Gastroesophageal sphincter (tissue), 4 donors: ENCODE measurements at places on chromosomes 1 and 21.

GRCh38 chr1:18012686-18013085, 94.9 kb upstream of the IGSF21 start:
- no peak for ATAC-seq

GRCh38 chr1:53237638-53238037, 680 bp downstream of the MAGOH start:
- ATAC-seq, result no peak

GRCh38 chr1:3490046-3490745, 35.7 kb downstream of the ARHGEF16 start:
- no peak for ATAC-seq

DNA sequence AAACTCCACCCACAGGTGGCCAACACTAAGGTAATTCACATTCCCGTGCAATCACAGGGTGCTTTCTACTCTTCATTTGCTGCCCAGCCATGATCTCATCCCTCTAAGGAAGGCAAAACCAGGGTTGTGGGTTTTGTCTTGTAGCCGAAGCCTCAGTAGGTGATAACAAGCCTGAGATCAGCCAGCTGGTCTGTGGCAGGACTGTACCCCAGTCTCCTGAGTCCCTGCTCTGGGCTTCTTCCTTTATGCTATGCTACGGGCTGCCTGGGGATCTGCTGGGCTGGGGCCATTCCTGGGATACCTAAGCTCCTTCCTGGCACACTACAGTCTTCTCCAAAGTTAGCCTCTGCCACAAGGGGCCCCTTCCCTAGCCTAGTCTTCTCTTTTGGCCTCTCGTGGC, 9.8 kb downstream of the PPFIA4 start:
- no peak for ATAC-seq

DNA sequence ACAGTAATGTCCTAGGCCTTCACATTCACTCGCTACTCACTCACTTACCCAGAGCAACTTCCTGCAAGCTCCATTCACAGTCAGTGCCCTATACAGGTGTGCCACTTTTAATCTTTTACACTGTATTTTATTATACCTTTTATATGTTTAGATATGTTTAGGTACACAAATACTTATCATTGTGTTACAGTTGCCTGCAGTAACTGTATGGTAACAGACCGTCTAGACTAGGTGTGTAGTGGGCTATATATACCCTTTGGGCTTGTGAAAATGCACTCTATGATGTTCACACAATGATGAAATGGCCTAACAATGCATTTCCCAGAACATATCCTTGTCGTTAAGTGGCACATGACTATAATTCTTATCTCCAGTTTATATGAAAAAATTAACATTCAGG, 204.5 kb upstream of the HMCN1 start:
- no peak for ATAC-seq

- no peak for ATAC-seq
Observed at GRCh38 chr1:72037745-72038343, 244.5 kb downstream of the NEGR1 start.

- ATAC-seq, result peak; percentile 78
Observed at GRCh38 chr1:33367485-33368405, 46.8 kb upstream of the A3GALT2 start.

DNA sequence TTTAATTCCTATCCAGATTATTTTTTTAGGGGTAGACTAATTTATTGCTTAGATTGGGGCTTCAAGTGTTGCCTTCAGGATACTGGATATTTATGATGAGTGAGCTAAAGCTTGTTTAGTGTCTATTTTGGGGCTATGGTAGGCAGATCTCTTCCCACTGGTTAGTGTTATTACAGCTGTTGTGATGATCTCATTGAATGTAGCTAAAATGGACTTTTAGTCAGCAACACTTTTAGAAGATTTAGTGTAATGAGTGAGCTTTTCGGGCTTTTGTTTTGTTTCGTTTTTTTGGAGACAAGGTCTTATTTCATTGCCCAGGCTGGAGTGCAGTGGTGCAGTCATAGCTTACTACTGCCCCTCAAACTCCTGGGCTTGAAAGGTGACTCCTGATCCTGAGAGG, 14.2 kb downstream of the THRAP3 start:
- ATAC-seq, result no peak

DNA sequence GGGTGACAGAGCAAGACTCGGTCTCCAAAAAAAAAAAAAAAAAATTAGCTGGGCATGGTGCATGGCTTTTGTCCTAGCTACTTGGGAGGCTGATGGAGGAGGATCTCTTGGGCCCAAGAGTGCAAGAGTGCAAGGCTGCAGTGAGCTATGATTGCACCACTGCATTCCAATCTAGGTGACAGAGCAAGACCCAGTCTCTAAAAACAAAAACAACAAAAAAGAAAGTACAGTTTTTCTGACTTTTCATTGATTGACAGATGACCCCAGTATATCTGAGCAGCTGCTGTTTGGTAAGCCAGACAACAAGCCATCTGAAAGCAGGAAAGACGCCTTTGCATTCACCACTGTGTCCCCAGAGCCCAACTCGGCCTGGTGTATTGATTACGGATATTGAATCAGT, 10.9 kb upstream of the DPT start:
- ATAC-seq, result no peak

DNA sequence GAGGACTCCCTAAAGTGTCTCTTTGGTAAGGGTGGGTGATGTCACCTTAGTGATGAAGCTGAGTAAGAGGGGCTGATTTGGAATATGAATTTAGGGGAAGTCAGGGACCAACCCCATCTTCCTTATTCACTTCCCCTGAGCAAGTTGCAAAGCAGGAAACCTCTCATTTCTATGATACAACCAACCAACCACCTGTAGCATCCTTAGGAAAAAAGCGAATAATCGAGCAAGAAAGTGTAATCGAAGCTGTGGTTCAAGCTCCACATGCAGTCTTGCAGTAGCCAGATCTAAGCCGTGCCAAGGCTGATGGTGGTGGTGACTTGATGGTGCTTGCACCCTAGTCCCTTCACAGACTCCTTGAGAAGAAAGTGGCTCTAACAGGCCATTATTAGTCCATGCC, 3.2 kb downstream of the TEX35 start:
- no peak for ATAC-seq

DNA sequence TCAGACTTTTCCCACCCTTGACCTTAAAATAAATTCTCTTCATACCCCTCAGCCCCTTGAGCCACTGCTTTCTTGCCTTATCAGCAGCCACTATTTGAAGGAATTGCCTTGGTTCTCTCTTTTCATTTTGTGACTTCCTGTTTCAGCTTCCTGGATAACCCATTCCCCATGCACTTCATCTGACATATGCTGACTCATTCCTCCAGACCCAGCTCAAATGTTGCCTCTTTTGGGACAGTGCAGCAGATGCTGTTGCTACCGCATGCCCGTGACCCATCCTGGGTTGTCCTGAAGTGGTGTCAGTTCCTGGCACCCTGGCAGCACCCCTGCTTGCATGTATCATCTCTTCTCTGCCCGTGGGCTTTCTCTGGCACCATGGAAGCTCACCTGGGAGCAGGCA, 496.1 kb downstream of the PTPRU start:
- no peak for ATAC-seq

DNA sequence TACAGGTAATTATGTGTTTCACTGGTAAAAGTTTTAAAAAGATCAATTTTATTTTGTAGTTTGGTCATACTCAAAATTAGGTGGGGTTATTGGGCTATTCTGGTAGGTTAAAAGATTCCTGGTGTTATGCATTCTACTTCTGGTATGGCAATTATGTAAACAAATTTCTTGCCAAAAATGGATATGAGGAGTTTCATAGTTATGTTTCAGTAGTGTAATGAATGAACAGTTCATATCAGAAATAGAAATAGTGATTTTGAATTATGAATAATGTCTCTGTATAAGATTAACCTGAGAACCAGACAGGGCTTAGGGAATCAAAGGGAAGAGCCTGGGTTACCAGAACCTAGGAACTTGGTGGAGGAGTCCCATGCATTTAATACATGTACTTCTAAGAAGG, 15.9 kb downstream of the ATF6 start:
- ATAC-seq, result no peak

DNA sequence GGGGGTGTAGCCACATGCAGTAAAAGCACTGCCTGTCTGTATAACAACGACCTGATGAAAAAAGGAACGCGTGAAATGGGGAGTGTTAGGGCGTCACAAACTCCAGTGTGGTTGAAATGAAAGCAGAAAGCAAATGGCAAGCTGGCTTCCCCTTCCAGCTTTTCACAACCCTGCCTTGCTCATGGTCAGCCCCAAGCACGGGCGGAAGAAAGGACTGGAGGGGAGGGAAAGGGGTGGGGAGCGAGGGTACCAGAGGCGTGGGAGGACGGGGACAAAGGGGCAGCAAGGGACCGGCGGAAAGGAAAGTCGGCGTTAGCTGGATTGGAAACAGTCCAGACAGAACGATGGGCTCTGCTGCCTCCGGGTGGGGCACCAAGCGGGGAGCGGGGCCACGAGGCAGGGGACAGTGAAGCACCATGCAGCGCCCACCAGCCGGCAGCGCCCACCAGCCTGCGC, 9.6 kb downstream of the VPS26C start:
- peak; percentile 50 for ATAC-seq

- no peak for ATAC-seq
Observed at GRCh38 chr21:43191521-43191920, 22.7 kb downstream of the CRYAA start.

GRCh38 chr1:102184477-102184876, 187.8 kb upstream of the OLFM3 start:
- ATAC-seq, result no peak

DNA sequence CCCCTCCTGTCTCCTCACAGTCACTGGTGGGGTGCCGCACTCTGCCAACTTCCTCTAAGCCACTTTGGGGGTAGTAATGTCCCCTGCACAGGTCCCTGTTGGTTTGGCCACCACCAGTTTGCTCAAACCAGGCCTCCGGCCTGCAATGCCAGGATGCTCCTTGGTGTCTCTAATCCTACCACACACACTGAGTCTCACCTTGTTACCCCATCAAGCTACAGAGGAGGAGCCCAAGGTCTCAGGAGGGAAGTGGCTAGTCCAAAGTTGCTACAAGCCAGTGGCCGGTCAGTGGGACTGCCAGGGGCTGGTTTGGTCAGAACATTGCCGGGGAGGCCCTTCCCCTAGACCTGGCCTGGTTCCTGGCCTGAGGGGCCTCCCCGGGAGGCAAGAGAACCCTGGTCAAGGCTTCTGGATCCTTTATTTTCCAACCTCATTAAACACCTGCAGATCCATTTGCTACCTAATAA, 21.5 kb upstream of the LRP8 start:
- ATAC-seq, result no peak

GRCh38 chr1:180199018-180199417, 31.0 kb upstream of the LHX4 start:
- no peak for ATAC-seq

DNA sequence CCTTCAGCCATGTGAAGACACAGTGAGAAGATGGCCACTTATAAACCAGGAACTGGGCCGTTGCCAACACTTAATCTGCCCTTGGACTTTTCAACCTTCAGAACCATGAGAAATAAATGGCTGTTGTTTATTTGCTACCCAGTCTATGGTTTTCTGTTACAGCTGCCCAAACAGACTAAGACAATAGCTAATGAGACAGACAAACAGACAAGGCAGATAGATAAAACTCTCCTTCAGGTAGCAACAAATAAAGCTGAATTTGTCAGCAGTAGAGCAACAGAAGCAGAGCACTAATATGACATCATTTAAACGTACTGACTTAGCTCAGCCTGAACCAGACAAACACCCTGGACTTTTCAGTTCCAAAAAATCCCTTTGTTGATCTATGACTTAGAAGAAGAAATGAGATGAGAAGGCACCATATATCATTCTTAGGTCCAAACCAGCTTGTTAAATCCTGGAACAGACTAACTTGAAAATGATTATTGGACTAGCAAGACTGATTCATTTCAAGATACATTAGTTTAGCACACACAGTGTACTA, 27.0 kb downstream of the ZZZ3 start:
- ATAC-seq, result no peak

DNA sequence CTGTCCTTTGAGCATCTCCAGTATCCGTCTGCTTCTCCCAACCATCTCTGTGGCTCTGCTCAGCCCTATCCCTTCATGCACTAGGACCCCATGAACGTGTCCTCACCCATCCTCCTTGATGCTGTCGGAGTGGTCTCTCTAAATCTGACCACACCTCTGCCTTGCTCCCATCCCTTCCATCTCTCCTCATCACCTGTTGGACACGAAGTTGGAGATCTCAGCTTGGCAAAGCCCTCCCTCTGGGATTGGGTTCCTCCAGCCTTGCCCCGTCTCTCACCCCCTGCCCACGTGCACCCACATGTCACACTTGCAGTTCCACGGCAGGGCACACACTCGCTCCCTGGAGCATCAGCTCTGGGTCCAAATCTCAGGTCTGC, 135.7 kb downstream of the ACTL8 start:
- ATAC-seq, result no peak

DNA sequence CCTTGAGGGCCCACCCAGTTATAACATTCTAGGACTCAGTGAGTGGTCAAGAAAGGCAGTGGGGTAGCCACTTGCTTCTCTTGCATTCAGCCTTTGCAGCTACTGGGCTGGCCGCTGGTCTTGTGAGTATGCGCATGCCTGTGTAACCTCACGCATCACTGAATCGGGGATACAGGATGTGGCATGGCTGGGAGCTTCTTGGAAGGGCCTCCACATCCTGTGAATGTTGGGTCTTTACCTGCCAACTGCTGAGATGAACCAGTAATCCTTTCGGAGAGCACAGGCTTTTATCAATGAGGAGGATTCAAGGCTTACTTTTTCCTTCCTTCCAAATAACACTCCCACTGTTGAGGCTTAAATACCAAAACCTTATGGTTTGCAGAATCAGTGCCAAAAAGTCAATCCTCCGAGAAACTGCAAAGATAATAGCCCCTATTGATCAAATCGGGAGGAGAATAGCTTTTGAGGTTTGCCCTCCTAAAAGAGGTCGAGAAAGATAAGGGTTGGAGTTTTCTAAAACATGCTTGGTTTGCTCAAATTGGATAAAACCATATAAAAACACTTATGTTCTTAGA, 198.9 kb upstream of the UBE2U start:
- no peak for ATAC-seq

DNA sequence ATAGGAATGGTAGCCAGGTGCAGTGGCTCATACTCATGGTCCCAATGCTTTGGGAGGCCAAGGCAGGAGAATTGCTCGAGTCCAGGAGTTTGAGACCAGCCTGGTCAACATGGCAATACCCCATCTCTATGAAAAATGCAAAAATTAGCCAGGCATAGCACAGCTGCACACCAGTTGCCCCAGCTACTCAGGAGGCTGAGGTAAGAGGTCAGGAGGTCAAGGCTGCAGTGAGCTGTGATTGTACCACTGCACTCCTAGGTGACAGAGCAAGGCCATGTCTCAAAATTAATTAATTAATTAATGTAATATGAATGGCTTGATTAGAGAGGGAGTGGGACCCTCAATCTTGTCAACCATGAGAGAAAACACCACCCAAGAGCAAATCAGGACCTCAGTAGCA, 198.7 kb upstream of the DUSP10 start:
- no peak for ATAC-seq

DNA sequence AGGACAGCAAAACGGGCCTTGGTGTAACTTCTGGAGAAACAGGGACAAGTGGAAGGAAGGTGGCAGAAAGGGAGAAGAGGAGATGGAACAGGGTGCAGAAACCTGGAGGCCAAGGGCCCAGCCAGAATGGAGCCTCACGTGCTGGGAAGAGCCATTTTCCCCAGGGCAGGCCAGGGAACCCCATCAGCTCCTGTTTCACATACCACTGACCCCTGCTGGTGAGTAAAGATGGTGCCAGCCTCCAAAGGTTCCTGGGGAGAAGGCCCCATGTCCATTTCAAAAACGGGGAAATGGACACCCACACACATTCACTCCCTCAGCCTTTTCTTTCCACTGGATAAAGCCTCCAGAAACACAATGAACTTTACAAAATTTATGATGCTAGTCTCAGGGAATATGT, 57.6 kb upstream of the JUN start:
- no peak for ATAC-seq
